Stimulated activated CD8-positive, alpha-beta memory T cell treated with anti-CD3 and anti-CD28 coated beads, Interleukin-12 subunit alpha, Interleukin-12 subunit beta, amount 100 ng/mL, for 4 hours (primary cell): ENCODE measurements at places on chromosomes 3 and 15.

DNA sequence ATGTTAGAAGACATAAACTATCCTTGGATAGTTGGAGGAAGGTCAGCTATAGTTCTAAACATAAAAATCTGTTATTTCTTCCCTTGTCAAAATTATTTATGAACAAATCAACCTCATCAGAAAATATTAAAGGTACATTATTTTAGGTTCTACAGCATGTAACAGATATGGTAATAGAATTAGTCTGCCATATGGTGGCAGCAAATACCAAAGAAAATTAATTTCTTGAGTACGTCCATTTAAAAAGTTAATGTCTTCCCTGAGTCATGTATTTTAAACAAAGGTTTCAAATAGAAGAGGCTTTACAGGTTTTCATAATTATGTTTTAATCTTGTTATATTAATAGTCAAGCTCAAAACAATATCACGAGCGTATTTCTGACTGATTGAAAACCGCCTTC lies 17.9 kb upstream of the ANKRD28 start:
- no peak for DNase-seq

GRCh38 chr3:134144694-134145093 lies 106.0 kb downstream of the RYK start:
- no peak for DNase-seq

DNA sequence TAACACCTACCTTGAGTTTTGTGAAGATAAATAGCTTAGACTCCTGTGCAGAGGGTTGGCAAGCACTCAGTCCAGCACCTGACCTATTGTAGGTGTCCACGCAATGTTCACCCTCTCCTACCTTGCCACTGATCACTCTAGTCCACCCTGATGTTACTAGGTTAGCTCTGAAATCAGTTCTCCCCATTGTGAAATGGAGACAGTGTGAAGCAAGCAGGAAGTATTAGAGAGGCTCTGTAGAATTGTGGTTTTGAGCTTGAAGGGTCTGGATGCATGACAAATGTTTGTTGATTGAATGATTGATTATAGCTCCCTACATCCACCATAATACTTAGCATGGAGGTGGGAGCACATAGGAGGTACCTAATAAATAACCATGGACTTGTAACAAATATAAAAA lies 199.7 kb downstream of the RPLP1 start:
- DNase-seq = no peak

DNA sequence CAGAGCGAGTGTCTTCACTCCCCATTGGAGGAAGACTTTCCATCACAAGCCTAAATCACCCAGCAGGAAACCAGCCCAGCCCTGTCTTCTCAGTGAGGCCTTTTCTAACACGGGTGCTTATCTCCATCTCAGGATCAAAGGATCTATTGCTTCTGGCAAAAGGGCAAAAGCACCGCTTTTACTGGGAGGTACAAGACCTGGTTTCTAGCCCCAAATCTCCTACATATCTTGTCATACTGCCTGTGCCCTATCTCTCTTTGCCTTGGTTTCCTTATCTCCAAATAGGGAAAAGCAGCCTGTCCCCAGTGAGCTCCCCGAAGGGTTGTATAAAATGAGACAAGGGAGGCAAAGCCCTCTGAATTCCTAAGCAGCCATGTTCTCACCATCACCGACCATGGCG lies 5.2 kb downstream of the GLB1 start:
- DNase-seq = no peak

DNA sequence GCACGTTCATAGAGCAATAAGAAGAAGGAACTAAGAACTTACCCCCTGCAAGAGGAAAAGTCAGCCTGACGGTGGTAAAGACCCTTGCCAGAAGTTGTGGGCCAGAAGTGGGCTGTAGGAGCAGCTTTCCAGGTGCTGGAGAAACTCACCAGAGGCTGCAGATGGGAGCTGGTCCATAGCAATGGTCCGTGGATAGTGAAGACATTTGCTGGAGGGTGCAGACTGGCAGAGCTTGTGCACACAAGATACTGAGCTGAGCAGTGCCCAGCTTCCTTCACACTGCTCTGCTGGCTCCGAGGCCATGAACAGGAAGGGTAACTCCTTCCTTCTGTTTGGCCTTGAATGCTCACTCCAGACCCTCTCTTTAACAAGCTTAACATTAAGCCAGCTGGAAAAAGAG lies 149.8 kb upstream of the BNIP2 start:
- no peak for DNase-seq

DNA sequence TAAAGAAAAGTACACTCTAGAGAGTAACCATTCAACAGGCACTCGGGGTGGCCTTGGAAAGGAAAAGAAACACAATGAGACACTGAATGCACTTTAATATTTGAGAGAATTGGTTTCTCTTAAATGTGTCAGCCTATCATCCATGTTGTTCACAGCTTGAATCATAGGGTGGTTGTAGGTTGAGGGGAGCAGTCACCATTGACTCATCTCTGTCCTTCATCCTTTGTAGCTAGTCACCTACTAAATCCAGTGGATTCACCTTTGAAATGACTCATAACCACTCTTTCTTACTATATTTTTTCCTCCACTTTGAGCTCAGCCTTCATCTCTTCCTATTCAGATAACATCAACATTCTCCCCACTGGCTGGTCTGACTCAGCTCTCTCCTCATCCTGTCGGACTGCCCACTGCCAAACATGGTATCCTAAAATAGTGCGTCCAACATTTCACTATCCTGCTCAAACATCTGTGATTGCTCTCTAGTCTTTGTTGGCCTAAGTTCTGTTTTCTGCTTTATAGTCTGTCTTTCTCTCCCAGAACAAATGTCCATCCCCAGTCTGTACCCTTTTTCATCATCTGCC lies 182.7 kb upstream of the GADL1 start:
- DNase-seq = no peak

DNA sequence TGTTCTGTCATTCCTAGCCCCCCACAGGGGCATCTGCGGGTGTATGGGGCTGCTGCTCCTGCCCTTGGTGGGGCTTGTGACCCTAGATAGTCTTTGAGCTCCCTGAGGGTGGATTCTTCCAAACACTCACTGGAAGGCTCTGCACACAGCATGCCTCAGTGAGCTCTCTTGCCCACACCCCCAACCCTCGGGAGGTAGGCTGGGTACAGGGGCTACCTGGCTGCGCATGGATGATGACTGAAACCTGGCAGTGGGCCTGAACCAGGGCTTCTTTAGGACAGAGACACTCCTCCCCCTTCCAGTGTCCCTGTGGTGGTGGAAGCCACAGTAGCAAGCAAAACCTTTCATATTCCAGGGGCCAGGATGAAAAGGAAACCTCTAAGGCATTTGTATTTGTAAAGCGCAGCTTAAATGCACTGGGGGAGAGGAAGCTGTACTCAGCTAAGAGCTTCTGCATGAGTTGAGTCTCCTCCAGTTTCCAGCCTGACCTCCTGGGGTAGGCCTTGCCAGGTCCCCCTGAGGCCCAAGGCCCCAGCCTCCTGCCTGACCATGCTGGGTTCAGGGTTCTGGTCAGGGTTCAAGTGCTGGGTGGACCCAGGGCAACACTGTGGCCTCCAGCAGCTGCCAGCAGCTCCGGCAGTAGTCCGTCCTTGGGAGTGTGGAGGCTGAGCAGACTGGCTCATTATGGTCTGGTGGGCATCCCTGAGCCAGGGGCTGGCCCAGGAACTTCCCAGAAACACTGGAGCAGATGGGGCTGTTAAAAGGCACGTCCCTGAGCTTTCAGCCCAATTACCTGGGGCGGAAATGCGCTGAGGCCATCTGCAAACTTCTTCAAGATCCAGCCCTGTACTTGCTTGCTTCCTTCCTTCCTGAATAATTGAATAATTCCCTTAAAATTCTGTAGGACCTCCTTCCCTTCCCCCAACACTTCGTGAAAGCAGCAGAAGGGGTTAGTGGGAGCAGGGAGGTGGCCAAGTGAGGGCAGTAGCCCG lies 89.7 kb downstream of the HMG20A start:
- DNase-seq = no peak

- no peak for DNase-seq
These were observed 1.5 kb downstream of the FOXB1 start for GRCh38 chr15:60005352-60006202.

- no peak for DNase-seq
These were observed 2.9 kb downstream of the ACY1 start for GRCh38 chr3:51986010-51986947.

DNA sequence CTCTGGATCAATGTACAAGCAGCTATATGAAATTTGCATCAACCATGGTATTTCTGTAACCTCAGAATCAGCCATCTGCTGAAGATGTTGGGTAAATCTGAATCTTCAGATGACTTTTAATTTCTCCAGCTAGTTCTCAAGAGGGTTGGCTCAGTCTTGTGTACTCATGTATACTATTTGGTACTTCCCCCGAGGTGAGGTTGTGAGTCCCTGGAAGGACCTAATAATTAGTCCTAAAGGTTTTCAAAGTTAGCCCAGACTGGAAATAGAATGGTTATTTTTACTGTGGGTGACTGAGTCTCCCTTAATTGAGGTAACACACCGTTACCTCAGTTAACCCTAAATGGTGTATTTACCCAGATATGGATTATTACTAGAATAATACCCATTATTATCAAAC lies 104.3 kb upstream of the THSD4 start:
- no peak for DNase-seq

GRCh38 chr3:197458179-197458707 lies 97.5 kb downstream of the BDH1 start:
- no peak for DNase-seq

DNA sequence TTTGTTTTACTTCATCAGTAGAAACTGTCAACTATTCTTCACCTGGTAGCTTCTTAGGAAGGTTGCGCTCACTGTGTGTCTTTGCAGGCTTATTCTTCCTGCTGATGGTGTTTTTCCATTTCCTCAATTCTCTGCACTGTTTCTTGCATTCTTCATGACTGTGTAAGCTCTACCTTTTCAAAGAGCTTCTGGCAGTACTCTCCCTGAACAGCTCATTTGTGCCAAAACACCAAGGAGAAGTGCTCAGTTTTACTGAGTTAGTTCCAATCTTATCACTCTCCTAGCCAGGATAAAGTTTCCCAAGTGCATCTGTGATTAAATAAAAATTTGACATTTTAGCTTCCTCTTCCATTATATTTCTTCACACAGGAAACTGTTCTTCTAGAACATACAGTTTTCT lies 339.8 kb downstream of the EPHA3 start:
- DNase-seq = no peak

DNA sequence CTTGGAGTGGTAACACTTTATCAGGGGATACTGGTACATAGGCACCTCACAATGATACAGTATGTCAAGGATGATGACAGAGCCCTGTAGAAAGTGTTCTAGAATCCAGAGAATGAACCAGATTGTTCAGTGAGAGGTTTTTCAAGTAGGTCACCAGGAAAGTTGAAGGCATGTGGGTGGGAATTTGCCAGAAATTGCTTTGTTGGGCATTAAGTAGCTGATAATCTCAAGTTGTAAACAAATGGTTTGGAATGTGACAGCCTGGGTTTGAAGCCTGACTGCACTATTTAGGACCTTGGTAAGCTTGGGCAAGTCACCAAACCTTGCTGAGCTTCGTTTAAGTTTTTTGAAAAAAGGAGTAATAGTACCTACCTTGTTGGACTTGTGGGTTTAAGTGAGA lies 12.5 kb downstream of the SLC35G2 start:
- no peak for DNase-seq

- DNase-seq = no peak
These were observed 36.1 kb downstream of the LSM3 start for GRCh38 chr3:14214764-14215163.

DNA sequence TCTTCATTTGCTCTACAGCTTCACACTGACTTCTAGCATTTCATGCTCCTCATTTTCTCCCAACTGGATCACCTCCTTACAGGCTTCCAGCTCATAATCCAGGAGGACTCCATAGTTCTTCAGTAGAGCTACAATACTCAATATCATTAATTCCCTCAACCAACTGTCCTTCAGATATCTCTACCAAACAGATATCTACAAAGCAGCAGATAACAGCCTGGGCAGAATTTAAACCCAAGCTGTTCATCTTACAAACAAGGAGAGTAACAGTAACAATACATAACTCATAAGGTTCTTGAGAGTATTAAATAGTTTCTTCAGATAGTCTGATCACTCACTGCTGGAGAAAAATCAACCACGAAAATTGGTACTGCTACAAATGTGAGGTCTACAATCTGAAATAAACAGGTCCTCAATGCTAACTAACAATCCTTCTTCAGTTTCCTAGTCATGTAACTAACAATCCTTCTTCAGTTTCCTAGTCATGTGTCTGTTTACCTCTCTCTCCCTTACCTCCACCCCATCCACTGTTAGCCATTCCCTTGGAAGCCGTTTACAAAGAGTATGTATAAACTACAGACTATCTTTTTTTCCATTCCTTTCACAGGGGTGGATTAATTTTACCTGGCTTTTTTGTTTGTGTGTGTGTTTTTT lies 5.0 kb downstream of the PEAK1 start:
- no peak for DNase-seq

DNA sequence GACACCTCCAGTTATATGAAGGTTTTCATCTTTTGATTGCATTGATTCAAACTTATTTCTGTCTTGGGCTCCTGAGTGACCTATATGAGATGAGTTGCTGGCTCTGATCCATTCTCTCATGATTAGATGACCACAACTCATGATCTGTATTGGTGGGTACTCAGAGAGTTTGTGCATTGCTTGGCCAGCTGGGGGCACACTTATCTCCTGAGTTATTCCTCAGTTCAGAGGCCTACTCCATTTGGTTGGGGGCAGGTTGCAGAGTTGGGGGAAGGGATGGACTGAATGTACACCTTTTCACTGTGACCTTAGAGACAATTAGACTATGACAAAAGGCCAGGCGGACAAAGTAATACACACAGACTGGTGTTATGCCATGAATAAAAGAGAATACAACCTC lies 166.2 kb upstream of the SEMA6D start:
- no peak for DNase-seq

- DNase-seq = no peak
These were observed 11.5 kb downstream of the ITPR1 start for GRCh38 chr3:4504340-4505261.

GRCh38 chr3:149198611-149199010 lies 23.0 kb downstream of the CP start:
- no peak for DNase-seq

DNA sequence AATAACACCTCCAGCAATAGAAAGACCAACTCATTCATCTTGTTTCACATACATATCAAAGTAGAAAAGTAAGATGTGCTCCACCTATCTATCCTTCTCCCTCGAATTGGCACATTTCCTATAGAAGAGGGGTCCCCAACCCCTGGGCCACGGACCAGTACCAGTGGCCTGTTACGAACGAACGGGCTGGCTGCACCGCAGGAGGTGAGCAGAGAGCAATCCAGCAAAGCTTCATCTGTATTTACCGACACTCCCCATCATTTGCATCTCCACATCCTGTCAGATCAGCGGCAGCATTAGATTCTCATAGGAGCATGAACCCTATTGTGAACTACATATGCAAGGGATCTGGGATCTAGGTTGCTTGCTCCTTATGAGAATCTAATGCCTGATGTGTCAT lies 95.0 kb upstream of the CGNL1 start:
- no peak for DNase-seq

DNA sequence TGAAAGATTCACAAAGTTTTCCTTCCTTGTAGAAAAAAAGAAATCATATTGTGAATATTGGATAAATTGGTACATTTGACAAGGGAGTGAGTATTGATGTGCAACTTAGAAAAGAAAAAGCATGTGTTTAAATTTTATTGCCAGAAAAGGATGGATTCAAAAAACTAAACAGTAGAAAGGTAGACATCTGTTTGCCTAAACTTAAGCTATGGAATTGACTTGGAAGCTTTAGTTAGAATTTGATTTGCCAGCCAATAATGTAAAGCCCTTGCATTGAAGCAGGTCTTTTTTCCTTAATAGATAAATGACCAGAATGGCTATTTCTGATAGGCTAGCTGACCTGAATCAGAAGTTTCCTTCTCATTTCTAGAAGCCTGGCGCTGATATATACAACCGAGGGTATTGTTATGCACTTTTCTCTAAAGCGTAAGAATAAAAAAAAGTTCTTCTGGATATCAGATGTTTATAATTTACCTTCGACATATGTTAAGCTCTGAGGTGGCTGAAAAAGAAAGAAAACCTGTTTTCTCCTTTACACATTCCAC lies 4.2 kb downstream of the RARB start:
- DNase-seq = no peak
